Right lung (tissue), 10 donors: ENCODE measurements at places on chromosomes 6 and 20. TPM values are rescaled to one million over a fixed set of nuclear protein-coding genes. Genes with fewer than 3 reads are reported as not detected.
A peak's percentile ranks its signal among the peaks of the same experiment; 100 is the strongest.

GRCh38 chr6:6557886-6558285, 30.6 kb upstream of the LY86 start:
- DNase-seq: no peak

- peak; percentile 2 for DNase-seq
These were observed 24.6 kb downstream of the ATG5 start for GRCh38 chr6:106300944-106301343.

DNA sequence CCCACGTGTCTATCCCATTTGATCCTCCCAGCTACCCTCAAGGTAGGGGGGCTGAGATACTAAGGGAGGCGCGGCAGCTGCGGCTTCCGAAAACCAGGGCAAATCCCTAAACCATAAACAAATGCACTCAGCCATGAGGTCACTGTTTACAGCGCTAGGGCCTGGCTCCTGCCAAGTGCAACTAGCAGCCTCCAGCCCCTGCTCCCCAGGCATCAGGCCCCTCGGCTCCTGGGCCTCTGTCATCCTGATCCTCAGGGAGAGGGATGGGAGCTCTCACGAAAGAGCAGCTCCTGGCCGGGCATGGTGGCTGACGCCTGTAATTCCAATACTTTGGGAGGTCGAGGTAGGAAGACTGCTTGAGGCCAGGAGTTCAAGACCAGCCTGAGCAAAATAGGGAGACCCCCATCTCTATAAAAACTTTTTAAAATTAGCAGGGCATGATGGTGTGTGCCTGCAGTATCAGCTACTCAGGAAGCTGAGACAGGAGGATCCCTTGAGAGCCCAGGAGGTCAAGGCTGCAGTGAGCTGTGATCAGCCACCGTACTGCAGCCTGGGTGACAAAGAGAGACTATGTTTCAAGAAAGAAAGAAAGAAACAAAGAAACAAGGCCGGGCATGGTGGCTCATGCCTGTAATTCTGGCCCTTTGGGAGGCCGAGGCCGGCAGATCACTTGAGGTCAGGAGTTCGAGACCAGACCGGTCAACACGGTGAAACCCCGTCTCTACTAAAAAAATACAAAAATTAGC, 42.5 kb upstream of the TLDC2 start:
- peak; percentile 63 for DNase-seq

DNA sequence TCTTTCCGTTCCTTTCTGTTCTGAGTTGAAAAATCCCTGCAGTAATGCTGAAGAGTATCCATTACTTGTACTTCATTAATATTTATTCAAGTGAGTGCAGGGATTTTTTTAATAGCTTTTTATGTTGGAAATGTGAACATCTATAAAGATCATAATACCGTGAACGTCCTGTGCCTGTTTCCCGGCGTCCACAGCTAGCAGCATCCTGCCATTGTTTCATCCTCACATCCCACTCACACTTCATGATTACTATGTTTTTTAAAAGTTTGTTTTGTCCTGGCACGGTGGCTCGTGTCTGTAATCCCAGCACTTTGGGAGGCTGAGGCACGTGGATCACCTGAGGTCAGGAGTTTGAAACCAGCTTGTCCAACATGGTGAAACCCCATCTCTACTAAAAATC, 54.3 kb downstream of the SASH1 start:
- no peak for DNase-seq

- no peak for DNase-seq
These were observed 57.8 kb downstream of the SLC2A10 start for GRCh38 chr20:46767127-46767761.

DNA sequence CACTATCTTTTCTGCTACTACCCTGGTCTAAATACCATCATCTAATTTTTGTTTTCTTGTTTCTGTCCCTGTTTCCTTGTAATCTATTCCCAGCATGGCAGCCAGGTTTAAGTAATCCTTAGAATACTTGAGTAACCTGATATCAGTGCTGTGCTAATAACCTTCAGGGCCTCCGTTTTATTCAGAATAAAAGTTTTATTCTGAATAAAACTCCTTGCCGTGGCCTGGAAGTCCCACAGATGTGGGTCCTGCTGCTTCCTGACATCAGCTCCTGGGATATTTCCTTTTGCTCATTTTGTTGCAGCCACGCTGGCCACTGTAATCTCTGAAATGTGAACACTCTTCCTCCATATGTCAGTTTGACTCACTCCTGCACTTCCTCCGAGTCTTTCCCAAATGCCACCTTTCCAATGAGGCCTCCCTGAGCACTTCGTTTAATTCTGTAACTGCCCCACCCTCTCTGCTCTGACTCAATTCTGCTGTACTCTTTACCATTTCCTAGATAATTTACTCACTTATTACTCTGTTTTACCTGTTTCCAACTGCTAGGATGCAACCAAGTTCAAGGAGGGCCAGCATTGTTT, 114.0 kb upstream of the FOXA2 start:
- DNase-seq: no peak

GRCh38 chr6:39755231-39755630, 30.0 kb upstream of the KIF6 start:
- no peak for DNase-seq

- no peak for DNase-seq
These were observed 12.9 kb downstream of the TSPYL1 start for GRCh38 chr6:116266803-116267202.

DNA sequence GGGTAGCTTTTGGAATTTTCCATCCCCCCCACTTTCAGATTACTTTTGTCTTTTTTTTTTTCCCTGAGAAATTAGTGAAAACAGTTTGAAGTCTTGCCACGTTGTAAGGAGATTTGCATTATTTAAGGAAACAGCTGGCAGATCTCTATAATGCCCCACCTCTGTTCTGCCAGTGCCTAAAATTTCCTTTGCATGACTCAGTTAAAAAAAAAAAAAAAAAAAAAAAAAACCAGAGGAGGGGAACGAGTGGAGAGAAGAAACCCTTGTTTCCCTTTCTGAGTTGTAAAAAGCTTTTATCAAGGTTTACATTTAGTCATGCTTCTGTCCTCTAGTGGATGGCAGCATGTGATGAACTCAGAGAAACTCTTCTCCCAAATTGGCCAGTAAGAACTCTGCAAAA, 33.5 kb downstream of the CARMIL1 start:
- no peak for DNase-seq

- DNase-seq: no peak
These were observed 449.0 kb downstream of the QKI start for GRCh38 chr6:163863565-163863964.

- DNase-seq: no peak
These were observed 336 bp upstream of the SMPDL3A start for GRCh38 chr6:122788663-122789181.

The CTCFL gene
- 0.50 TPM for polyA plus RNA-seq

The HTR1E gene
- 0.55 TPM for polyA plus RNA-seq

The OVOL2 gene
- polyA plus RNA-seq: 8.4 TPM

The TMEM74B gene
- polyA plus RNA-seq: 16.0 TPM

The GPR63 gene
- polyA plus RNA-seq: 3.4 TPM

The APOM gene
- 6.3 TPM for polyA plus RNA-seq

The TSPO2 gene
- polyA plus RNA-seq: 0.28 TPM

The CDH4 gene
- polyA plus RNA-seq: 4.5 TPM

The PNLDC1 gene
- 0.12 TPM for polyA plus RNA-seq

The GPR6 gene
- not detected for polyA plus RNA-seq

The ULBP2 gene
- 2.3 TPM for polyA plus RNA-seq
